Breast epithelium (tissue), 4 donors: ENCODE measurements at places on chromosomes 2 and 18. TPM values are rescaled to one million over a fixed set of nuclear protein-coding genes. Genes with fewer than 3 reads are reported as not detected.

UGT1A7 gene
- total RNA-seq, result not detected

DOK6 gene
- total RNA-seq, result 1.3 TPM

CD8B2 gene
- total RNA-seq, result 0.29 TPM

VWA3B gene
- total RNA-seq, result not detected

ZSCAN30 gene
- total RNA-seq, result 21.3 TPM

GRCh38 chr2:109660046-109660860 lies 46.1 kb downstream of the SOWAHC start:
- DNase-seq, result no peak

DNA sequence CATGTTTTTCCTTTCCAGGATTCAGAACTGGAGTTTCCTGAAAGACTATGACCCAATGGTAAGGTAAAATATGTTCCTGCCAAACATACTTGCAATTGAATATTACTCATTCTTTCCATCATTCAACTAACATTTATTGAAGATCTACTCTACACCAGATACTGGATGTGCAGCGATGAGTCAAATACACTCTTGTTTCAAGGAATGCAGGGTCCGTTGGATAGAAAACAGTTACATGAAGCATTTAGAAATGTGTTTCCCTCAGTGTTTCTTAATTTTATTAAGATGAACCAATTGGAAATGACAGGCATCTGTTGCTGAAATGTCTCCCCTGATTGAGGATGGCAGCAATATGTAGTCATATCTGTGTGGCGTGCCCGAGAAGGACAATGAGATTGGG lies 14.8 kb upstream of the SLC66A3 start:
- DNase-seq, result no peak

GRCh38 chr2:133787207-133787606 lies 218.9 kb upstream of the NCKAP5 start:
- no peak for DNase-seq

DNA sequence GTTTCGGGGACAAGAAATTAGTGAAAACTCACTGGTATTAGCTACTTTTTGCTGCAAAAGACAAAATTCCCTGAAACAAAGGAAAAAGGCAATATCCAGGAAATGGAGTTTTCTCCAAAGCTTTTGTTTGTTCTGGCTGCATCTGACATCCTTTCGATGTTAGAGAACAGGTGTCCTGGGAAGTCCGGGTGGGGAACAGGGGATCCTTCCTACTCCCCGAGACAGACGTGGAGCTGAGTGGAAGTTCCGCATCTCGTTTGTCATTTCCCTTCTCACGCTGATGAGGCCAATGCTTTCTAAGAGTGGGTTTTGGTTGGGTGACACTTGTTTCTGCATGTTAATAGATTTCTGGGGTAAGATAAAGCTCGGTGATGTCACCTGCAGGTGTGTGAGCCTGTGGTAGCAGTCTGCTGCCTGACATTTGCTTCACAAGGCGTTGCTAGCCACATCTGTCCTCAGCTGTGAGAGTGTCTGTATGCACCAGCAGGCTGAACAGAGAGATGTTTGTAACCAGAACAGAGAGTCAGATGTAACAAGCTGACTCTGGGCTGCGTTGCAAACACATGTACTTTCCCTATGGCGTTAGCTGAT lies 125.9 kb downstream of the ACOXL start:
- DNase-seq, result no peak
